Ovary (tissue), 10 donors: ENCODE measurements at places on chromosomes 16 and 17. TPM values are rescaled to one million over a fixed set of nuclear protein-coding genes. Genes with fewer than 3 reads are reported as not detected.

DNA sequence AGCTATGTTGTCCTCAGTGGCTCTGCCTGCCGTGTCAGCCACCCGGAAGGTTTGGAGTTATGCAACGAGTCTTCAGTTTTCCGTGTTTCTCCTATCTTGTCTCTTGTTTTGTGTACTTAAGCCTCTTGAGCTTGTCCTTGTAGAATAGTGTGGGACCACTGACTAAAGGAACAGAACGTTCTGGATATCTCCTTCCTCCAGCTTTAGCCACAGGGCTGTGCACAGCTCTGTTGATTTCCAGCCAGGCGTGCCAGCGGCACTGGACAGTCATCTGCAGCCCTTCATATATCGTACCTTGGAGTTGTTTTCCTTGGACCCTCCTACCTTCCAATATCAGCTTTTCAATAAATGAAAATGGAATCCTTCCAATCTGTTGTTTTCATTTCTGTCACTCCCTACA is 39.8 kb downstream of the TMEM11 start:
- DNase-seq, result no peak

RAD51C gene
- total RNA-seq, result 14.2 TPM

DNA sequence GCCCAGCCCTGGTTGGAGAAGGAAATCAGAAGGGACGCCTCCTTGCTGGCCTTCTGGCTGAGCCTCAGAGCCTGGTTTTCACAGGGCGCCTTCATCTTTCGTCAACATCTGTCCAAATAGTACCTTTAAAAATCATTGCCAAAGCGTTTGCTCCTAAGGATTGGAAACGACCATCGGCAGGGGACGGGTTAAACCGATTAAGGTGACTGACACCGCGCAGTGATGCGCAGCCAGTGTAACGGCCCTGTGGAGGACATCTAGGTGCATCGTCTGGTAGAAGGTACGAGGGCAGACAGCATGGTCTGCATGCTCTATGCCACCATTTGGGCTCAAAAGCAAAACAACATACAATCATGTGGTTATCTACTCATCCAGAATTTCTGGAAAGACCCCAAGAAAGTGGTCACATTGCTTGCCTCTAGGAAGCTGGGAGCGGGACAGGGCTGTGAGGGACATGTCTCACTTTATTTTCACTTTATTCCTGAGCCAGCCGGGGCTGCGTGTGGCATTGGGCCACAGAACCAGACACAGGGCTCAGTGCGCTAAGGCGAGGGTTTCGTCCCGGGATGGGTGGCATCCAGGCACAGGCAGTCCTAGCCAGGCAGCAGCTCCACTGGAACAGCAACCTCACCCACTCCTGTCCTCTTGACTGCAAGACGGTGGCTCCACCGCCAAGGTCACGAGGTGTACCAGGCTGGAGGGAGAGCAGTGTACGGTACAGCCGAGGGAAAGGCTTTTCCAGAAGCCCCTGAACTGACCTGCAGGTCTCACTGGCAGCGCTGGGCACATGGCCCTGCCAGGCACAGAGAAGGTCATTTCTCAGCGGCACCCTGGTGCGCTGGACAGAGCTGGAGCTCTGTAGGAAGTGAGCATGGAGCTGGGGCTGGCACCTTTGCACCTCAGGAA is 40.9 kb upstream of the JPH3 start:
- DNase-seq, result no peak

GRCh38 chr16:72444696-72445095 is 272.7 kb upstream of the PMFBP1 start:
- no peak for DNase-seq

GRCh38 chr16:24146518-24146917 is 109.6 kb upstream of the CACNG3 start:
- DNase-seq, result no peak

GRCh38 chr17:9432134-9432885 is 143.3 kb downstream of the STX8 start:
- DNase-seq, result no peak

ALOX15 gene
- total RNA-seq, result 0.18 TPM

- no peak for DNase-seq
These were observed 12.1 kb downstream of the MGAT5B start for GRCh38 chr17:76880268-76880667.

DNA sequence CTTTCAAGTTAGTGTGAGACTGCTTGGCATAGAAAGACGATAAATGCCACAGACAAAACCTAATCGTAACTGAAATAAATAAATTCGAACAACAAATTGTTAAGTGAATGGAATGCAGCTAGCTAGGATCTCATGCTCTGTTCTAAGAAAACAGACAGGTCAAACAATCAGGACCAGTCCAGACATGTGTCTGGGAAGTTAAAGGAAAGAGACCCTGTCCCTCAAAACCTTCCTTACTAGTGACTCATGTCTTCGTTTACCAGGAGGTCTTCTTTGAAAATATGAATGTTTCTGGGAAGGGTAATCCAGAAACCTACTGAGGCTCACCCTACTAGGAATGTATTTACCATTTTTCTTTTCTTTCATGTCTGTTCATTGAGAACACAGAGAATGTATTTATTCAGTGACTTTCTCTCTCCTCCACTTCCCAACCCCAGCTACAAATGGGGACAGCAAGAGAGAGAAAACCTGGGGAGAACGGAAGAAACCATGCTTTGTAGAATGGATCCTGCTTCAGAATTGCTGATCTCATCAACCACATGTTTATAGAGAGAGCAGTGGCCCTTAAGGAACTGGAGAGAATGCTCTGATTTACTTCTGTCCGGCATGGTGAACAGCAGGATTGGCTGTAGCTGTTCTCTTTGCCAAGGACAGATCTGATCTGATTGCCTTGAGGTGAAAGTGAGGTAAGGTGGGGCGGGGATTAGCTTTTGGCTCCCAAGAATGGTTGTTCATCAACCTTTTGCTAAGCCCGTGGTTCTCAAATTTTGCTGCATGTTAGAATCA is 39.4 kb upstream of the DHX8 start:
- no peak for DNase-seq

GRCh38 chr17:68101987-68102314 is 66.4 kb downstream of the KPNA2 start:
- DNase-seq, result peak; percentile 45

DNA sequence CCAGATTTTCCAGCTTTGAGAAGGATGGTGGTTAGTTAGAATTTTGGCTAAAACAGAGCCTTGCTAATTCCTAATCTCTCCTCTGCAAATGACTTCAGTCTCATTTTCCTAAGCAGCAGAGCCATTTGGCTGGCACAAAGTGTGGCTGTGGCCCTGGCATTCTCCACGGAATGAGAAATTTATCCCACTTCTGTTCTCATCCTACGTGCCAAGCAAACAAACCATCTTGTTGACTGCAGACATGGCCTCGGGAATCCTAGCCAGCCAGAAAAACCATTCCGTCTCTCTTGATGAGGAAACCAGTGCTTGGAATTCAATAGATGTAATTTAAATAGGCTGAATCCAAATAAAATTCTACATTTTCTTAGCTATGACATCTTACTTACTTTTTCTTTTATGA is 34.1 kb upstream of the ELAC2 start:
- no peak for DNase-seq

DNA sequence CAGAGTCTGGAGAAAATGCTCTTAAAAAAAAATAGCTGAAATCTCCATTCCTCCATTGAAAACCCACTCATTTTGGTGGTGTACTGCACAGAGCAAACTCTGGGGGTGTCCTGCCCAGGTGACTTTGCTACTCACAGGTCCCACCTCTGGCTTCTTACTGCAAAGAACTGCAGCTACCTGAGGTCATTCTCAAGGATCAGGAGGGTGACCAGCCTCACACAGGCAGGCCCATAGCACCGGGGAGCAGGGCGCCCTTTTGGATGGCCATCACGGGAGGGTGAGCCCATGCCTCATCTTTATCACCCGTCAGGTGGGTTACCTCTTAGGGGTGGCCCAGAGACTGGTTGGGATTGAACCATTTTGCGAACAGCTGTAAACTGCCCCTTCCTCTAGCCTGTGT is 32.6 kb upstream of the BRD7 start:
- no peak for DNase-seq

KRTAP2-3 gene
- total RNA-seq, result not detected

- DNase-seq, result peak; percentile 27
These were observed 2.5 kb downstream of the CORO1A start for GRCh38 chr16:30185683-30186421.

DNA sequence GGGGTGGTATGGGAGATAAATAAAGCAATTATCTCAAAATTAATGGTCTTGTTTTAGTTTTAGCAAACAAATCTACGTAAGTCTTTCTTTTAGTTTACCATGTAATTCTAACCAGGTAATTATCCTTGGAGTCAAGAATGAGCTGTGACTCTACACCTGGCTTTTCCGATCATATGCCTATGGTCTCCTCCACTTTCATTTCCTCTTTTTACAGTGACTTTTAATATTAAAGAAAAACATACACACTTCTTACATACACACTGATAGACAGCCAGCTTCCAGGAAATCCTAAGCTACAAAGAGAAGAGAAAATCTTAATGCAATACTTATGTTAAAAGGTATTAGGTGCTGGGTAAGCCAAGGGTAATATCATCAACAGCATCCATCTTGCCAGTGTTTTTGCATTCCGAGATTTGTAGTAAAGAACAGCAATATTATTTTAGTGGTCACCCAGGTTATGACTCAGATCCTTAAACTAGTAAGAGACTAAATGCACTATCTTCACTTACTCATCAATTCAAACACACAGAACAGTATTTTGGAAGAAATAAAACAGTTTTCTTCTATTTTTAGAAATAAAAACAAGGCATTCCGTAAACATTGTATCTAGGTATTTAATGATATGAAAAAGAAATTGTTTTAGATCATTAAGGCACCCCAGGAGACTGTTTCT is 4.4 kb upstream of the IRX5 start:
- no peak for DNase-seq

DNA sequence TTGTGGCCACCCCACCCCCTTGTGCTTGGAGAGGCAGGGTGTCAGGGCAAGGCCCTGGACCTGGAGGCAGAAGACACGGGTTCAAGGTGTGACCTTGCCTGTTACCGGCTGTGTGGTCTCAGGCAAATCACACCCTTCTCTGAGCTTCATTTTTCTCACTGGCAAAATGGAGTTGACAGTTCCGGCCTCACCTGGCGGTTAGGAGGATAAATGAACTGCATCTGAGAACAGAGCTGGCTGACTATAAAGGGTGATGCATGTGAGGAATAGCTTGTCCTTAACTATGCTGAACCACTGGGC is 4.2 kb upstream of the MEOX1 start:
- no peak for DNase-seq

ADAD2 gene
- total RNA-seq, result not detected

- peak; percentile 98 for DNase-seq
These were observed at the start of the genes RECQL5 and SAP30BP for GRCh38 chr17:75666959-75667790. Gene RECQL5, minus strand, starts transcription at chr17:75667154. Its CDS starts 597 bp downstream, at chr17:75666557. Gene SAP30BP, plus strand, starts transcription at chr17:75667338. Its CDS starts 35 bp downstream, at chr17:75667373.
